ENCODE measurements at places on chromosomes 6 and 20.

- DNase-seq = no peak
Measured at GRCh38 chr6:137115658-137116057, 57.8 kb downstream of the IL22RA2 start.

GRCh38 chr6:165167311-165167710, 142.1 kb downstream of the C6orf118 start:
- DNase-seq = no peak

DNA sequence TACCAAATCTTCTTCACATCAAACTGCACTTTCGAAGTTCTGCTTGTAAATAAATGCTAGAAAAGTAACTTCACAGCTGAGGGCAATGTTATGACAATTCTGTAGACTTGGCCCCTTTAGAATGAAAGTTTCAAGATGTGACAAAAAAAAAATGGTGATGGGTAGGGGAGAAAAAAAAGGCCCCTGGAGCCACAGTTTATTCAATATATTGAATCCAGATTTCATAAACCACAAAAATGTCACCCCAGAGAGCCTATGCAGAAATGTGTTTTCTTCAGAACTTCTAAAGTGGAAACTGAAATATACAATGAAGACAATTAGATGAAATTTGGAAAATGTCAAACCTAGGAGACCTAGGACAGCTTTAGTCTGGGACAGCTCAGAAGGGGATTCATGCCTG, 143.1 kb downstream of the EDN3 start:
- no peak for DNase-seq

- no peak for DNase-seq
Measured at GRCh38 chr6:144460327-144461095, 175.4 kb downstream of the UTRN start.

GRCh38 chr6:25012657-25013056, 76.9 kb upstream of the RIPOR2 start:
- DNase-seq = no peak

GRCh38 chr20:62365814-62366369, 1.2 kb downstream of the LAMA5 start:
- DNase-seq = no peak

DNA sequence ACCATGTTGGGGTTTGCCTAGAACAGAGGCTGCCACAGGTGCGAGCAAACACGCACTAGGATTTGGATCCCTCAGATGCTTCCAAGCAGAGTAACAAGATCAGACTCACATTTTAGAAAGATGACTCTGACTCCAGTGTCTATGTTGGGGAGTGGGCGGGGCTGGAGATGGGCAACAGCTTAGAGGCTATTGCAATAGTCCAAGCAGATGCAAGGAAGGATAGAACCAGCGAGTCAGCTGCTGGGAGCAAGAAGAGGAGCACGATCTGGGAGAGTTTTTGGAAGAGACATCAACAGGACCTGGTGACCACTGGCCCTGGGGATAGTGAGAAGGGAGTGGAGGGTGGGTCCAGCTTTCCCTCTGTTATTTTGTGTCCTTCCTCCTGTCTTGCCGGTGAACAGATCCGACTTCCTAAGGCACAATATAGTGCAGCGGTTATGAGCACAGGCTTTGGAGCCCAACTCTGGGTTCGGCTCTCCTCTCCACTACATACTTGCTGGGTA, 52.7 kb downstream of the FGD2 start:
- DNase-seq = no peak

GRCh38 chr6:109793792-109794191, 102.7 kb downstream of the FIG4 start:
- no peak for DNase-seq

DNA sequence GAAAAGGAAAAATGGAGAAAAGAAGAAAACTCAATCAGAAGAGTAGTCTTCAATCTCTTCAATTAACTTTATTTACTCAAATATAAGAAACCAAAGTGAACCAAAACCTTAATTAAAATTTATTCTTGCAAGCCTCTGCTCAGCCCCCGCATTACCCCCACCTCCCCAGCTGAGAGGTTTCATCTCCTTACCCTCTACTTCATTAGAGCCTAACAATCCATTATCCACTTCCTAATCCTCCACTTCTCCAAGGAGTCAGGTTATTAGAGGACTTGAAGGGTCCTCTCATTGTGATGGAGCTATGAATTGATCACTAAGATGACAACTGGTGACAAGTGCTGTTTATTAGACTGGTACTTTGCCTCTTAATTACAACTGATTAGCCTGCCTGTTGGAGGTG, 956.5 kb downstream of the TFAP2A start:
- no peak for DNase-seq

DNA sequence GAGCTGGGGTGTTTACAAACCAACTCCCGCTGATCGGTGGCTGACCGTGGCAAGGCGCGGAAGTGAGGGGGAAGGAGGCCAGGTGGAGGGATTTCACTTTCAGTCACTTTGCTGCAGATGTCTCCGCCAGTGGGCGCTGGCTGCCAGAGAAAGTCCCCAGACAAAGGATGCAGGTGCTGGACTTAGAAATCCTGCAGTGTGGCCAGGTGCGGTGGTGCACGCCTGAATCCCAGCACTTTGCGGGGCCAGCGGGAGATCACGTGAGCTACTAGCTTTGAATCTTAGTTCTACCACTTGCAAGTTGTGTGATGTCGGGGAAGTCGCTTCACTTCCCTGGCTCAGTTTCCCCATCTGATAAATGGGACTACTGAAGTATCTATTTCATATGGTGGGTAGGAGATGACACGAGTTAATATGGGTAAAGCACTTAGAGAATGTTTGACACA, 180.4 kb downstream of the ZNF217 start:
- DNase-seq = no peak

DNA sequence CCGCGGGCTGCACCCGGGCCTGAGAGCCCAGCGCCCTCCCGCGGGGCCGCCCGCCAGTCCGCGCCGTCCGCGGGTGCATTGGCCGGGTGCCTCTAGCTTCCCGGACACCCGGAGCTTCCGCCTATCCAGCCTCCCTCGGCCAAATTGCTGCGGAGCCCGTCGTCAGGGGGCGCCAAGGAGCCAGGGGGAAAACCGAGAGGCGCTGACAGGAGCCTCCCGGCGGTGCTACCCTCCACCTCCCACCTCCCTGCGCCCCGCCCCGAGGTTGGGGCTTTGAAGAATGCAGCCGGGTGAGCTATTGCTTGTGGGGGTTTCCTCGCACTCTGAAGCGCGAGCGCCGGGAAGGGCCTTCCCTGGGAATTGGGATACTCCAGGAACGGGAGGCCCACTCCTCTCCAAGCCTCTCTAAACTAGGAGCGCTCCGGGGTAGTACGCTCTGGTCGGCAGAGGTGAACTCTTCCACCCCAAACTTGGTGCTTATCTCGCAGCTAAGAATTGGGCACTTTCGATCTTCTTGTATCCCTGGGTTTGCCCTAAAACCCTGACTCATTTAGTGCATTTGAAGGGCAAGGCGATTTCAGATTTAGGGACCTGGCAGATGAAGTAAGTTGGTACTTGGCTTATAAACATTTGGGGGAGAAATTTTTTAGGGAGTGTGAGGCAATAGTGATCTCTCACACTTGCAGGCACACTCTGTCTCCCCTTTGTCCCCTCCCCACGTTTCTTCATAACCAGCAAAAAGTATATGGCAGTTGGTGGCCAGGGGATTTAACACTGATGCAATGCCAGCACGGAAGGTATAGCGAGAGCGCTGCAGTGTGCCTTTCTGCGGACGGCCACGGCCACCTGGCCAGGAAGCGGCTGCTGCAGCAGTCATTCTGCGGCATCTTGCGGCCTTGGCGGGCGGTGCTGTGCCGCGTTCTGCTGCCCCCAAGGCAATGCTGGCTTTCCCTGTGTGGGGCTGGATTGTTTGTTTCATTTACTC, 556 bp downstream of the BEND6 start:
- no peak for DNase-seq

DNA sequence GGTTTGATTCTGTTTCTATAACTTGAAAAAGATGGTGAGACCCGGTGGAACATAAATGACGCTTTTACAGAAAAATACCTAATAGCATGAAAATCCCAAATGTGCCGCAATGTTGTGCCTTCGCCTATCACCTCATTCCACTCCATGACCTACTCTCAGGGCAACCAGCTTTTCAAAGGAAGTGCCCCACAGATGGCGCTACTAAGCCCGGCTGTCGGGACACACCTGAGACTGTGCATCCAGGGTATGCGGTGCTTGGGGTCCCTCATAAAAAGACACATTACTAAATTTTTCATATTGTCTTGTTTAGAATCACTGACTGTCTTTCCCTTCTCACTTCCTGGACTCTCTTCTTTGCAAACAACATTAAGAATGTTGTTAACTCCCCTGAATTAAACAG, 145.5 kb upstream of the RPS6KA2 start:
- DNase-seq = peak; percentile 6

GRCh38 chr20:63612276-63612931, 14.5 kb downstream of the GMEB2 start:
- DNase-seq = no peak

GRCh38 chr20:37352608-37352980, 6.7 kb downstream of the SRC start:
- DNase-seq = no peak

GRCh38 chr6:170098428-170099170, 192.3 kb downstream of the DLL1 start:
- peak; percentile 83 for DNase-seq

DNA sequence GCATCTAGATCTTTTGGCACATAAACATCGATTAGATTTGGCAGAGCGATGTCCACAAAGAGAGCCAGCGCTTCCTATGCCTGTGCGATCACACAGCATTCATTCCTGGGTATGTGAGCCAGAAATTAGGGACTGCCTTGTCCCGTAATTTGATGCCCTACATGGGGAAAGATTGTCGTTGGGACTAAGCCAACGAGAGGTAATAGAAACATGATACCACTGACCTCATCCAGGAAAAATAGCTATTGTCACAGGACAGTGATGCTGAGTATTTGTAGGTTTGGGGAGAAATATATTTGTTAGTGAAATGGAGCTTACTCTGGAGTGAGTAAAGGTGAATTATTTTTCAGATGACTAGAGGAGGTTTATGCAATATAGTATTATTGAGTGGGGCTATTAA, 154.0 kb downstream of the TSHZ2 start:
- DNase-seq = no peak

DNA sequence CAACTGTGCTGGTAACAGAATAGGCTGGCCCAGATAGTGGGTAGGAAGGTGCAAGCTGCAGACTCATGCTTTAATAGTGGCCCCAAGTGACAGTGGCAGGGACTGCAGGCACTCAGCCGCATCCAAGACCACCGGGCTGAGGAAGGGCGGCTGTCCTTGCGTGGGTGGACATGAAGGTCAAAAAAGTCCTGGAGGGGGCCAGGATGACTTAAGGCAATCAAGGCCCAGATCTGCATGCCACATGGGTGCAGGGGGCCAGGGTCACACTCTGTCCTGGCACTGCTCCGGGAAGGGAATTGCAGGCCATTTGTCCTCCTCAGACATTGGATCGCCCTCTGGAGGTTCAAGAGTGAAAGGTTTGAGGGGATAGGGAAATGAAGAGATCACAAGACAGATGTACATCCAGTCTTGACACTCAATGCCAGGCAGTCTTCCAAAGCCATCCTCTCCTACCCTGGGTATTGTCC, 10.4 kb upstream of the VNN2 start:
- no peak for DNase-seq

GRCh38 chr6:32816746-32817204, at the start of gene HLA-DOB:
Gene HLA-DOB (minus strand): TSS chr6:32817002. CDS start chr6:32816951, 51 bp downstream.
- DNase-seq = no peak

- DNase-seq = no peak
Measured at GRCh38 chr20:37759761-37760209, 66.0 kb downstream of the CTNNBL1 start.

GRCh38 chr20:63598479-63599395, 24.7 kb upstream of the HELZ2 start:
- no peak for DNase-seq

DNA sequence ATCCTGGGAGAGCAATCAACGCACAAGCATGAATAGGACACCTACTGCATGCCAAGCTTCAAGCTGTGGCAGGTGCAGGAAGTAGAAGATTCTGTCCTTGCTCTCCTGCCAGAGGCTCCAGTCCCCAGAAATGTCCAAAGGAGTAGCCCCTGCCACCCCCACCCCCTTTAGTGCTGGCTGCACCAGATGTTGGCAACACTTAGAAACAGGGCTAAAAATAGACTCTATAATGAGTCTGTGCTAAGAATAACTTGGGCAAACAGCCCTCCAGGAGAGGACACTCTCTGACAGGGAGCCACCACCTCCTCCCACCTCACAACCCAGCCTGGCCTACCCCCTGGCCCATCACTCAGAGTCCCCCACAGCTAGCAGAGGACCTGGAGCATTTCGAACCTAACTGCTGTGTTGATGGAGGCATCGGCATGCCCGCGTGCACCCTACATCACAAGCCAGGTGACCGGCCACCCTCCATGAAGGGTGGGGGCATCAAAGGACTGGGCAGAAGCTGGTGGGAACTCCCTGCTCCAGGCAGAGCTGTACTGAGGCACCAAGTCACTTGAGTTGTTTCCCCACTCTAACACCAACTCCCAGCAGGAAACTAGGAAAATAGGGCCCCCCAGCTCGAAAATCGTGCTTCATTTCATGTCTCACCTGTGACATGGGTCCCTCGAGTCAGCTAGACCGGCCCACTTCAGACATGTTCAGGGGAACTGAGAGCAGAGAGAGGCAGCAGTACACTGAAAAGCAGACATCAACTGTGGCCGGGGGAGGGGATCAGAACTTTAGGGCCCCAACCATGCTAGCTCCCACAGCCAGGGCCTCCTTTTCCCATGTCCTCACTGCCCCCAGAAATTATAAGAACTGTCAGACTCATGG, 18.7 kb downstream of the TFEB start:
- DNase-seq = no peak

DNA sequence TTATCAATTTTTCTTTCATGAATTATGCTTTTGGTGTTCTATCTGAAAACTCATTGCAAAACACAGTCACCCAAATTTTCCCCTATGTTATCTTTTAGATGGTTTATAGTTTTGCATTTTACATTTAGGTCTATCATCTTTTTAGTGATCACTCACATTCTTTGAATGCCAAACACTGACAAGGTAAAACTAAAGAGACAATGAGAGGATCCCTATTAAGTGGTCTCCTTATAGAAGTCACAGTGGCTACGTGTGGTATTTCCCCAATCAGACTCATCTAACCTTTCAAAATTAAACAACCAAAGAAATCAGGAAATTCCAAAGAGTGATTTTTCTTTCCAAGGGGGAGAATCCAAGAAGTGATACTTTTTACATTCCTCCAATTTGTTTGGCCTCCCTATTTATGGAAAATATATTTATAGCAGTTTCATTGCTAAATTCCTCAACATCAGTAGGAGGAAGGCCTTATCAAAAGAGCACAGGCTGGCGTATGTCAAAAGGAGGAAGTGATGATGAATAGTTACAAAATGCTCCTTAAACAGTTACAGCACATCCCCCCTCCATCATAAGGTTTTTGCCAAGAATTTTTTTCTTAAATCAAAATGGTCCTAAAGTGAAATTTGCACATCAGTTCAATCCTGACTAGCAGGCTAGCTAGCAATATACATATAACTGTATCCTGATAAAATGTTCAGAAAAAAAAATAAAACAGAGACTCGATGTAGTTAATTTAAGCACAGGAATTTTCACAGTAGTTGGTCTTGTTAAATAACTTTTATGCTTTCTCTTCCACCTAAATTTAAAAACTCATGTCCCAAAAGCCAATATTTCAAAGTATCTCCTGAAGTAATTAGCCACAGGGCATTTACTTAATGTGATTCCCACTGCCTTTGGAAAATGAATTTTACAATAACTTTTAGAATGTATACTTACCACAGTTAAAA, 76.2 kb upstream of the IPCEF1 start:
- no peak for DNase-seq

GRCh38 chr6:36722879-36723278, 25.3 kb downstream of the RAB44 start:
- DNase-seq = no peak
